ENCODE measurements at places on chromosomes 7 and 10.

- no peak for DNase-seq
Observed at GRCh38 chr10:132740588-132740987, 45.4 kb downstream of the NKX6-2 start.

GRCh38 chr10:75826846-75827245, 395.4 kb downstream of the LRMDA start:
- DNase-seq = no peak

DNA sequence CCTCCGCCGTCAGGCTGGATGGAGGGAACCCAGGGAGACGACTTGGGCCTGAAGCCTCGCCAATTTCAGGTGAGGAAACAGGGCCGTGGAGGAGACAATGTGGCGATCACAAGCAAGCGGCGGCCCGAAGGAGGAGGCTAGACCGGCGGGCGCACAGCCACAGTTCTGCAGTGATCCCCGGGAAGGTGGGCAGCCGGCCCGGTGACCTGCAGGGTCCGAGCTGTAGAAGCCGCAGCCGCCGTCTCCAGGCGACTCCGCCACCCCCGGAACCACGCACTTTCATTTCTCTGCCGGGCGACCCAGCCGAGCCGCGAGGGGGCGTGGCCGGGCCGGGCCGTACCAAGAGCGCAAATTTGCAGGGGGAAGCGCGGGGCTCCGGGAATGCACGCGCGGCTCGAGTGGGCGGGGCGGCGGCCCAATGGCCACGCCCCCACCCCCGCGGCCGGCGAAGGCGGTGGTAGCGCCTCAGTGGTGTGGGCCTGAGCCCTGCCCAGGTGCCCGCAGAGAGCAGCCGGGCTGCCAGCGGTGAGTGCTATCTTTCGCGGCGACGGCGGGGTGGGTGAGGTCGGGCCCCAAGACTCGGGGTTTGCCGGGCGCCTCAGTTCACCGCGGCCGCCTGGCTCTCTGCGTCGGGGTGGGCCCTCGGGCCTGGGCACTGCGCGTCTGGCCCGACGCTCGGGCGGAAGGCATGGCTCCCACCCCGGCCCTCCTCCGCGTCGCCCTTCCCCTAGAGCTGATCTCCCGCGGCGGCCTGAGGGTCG, at the start of gene POR:
TSS of gene POR (plus strand) at position 501 of the 761 bp plus-strand sequence. CDS start 38,847 bp downstream, outside the sequence.
- DNase-seq = peak; percentile 94

DNA sequence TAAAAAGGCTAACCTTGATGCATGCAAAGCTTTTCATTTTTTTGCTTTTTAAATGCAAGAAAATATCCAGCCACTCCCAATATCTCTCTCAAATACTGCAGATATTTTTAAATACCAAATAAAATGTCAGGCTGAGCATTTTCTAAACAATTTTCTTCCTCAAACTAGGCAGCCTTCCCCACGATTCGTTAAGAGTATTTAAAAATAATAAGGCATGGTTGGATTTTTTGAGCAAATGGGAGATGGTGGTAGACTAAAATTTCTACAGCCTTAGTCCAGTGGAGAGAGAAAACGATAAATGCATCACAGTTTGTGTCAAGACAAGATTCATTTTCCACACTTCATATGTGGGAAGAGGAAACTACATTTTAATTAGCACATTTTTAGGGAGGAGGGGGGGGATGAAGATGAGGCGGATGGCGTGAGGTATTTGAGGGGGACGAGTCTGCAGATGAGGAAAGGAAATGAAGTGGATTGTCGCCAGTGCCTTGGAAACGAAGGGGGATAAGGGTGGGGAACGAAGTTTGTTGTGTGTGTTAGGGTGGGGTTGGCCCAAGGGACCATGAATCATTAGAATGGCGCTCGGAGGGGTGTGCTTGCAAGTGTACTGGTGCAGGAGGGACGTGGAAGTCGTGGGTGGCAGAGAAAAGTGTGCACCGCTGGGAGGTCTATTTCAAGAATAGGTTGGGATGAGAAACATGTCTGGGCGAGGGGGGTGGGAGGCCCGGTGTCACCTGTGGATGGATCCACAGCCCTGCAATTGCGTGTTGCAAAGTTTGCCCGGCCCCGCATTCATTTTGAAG, 1.2 kb upstream of the ADD3 start:
- no peak for DNase-seq

DNA sequence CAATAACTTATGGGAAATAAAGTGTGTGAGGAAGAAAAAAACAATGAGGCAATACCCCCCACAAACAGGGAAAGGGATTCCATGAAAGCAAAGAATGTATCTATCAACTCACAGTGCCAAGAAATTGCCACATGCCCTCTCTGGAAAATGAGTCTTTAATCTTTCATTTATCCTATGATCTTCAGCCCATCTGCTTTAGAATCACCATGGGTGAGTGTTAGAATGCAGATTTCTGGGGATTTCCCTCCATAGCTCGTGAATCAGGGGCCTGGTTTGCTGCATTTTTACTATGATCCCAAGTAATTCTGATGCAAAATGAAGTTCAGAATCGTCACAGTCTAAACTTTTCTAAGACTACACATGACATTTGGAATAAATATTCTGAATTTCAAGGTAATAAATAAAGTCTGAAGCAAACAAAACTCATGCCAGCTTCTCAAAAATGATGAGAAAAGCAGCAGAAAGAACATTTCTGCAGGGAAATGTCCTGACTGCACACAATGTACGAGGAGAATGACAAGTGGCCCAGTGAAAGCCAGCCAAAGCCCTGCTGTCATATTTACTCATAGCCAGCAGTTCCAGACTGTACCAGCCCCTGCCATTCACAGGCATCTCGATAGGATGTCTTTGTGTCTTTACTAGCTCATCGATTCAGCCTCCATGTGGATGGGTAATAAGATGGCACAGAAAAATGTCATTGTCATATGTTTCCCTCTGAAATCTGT, 167.1 kb downstream of the ELMO1 start:
- DNase-seq = no peak

- no peak for DNase-seq
Observed at GRCh38 chr7:22420973-22421635, 64.2 kb upstream of the RAPGEF5 start.
